Peyer's patch (tissue), 4 donors: ENCODE measurements at places on chromosomes 6 and 20. TPM values are rescaled to one million over a fixed set of nuclear protein-coding genes. Genes with fewer than 3 reads are reported as not detected.

Gene ECT2L
- not detected for total RNA-seq

Gene MLIP
- 32.1 TPM for total RNA-seq

Gene GDAP1L1
- total RNA-seq: not detected

Gene PRSS16
- total RNA-seq: 30.3 TPM

Gene MCCD1
- total RNA-seq: not detected

Gene MLN
- not detected for total RNA-seq

Gene OLIG3
- not detected for total RNA-seq

Gene LY6G6C
- not detected for total RNA-seq

Gene CFAP61
- not detected for total RNA-seq

Gene CTCFL
- not detected for total RNA-seq

Gene HLA-DRB1
- 49.8 TPM for total RNA-seq

Gene CDH4
- 0.27 TPM for total RNA-seq

Gene TINAG
- 45.8 TPM for total RNA-seq

Gene BEND6
- total RNA-seq: not detected

Gene POM121L2
- not detected for total RNA-seq

Gene LY6G5C
- not detected for total RNA-seq

Gene PPP1R3G
- total RNA-seq: 0.35 TPM
